COLO829 (cell line): ENCODE measurements at places on chromosomes 1 and 21.

DNA sequence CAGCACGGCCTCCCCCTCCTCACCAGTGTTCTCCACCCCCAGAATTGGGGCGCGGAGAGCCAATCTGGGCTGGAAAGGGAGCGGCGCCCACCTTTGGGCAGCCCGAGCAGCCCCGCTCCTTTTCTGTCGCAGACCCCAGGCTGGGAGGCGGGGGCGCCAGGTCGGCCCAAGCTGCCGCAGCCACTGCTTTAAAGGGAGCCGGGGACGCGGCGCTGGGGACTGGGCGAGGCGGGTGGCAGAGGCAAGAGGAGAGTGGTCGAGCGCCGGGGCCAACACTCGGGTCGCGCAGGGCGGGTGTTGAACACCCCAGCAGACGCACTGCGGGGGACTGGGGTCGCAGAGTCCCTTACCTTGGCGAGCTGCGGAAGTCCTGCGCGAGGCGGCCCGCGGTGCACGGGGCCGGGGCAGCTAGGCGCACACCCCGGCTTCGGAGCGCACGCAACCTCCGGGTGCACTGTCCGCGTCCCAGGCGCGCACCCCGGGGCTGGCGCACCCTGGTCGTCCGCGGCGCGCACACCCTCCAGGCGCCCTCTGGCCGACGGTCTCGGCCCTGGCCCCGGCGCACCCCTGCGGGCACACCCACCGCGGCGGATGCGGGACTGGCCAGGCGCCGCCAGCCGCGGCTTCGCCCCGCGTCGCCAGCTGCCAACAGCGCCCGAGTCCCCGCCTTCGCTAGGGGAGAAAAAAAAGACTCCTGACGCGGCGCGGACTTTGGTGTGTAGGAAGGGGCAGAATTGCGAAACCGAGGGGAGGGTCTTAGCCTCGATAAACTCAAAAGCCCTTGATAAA, at the start of gene KANK4:
KANK4 (minus strand) TSS at position 679 of the 789 bp plus-strand sequence. CDS start 37,870 bp downstream, outside the sequence.
- no peak for DNase-seq

DNA sequence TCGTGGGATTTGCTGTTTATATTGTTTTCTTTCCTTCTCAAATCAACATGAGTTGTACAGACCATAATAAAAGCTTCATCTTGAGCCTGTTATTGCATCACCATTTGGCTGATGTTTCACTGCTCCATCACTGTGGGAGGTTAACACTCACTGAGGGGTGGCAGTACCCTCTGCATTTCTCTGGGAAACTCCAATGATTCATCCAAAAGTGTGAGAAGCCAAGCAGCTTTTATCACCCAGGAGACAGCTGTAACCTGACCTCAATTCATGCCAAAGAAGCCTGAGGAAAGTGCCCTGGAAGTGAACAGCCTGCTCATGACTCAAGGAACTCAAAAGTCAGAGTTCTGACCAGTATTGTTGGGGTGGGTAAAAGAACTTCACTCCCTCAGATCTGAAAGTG, 84.1 kb downstream of the GPR88 start:
- peak; percentile 3 for DNase-seq

DNA sequence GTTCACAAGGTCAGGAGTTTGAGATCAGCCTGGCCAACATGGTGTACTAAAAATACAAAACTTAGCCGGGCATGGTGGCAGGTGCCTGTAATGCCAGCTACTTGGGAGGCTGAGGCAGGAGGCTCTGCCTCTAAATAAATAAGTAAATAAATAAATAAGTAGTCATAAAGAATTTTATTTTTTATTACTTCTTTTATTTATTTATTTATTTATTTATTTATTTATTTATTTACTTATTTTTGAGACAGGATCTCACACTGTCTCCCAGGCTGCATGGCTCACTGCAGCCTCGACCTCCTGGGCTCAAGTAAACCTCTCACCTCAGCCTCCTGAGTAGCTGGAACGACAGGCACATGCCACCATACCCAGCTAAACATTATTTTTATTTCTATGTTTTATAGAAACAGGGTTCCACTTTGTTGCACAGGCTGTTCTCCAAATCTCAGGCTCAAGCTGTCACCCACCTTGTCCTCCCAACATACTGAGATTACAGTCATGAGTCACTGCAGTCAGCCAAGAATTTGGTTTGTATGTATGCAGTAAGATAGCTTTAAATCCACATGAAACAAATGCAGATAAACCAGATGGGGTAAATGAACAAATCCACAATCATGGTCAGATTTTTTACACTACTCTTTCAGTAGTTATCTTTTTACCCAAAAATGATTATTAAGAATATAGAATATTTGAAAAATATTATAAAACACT, 523.3 kb upstream of the RGS18 start:
- no peak for DNase-seq

DNA sequence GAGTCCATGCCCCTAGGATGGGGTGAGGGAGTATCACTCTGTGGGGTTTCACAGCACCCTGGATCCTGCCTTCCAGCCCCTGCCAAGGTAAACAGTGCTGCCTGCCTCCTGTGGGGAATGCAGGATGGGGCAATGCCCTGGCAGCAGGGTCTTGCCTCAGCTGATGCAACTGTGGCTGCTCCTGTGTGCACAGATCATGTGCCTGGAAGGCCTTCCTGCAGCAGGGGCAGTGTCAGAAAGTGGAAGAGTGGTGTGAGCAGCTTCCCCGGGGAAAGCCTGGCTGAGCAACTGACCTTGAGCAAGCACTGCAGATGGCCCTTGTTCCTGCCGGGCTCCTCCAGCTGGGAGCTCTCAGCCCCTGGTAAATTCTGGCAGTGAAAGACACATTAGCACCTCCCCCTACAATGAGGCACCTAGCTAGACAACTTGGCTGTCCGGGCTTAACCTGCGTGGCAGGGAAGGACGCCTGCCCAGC, 9.9 kb downstream of the TOR3A start:
- DNase-seq: no peak

DNA sequence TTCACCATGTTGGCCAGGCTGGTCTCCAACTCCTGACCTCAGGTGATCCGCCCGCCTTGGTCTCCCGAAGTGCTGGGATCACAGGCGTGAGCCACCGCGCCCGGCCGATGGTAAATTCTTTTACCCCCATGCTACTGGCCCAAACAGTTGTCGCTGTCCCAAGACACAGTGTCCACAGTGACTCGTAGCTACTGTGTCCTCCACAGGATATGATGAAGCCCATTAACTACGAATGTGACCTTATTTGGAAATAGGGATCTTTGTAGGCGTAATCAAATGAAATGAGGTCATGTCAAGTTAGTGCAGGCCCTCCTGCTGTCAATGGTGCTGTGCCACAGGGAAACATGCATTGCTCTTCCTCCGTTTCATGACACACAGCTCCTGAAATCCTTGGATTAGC, 8.5 kb downstream of the FNDC10 start:
- DNase-seq: no peak

GRCh38 chr1:203601716-203602309, 24.8 kb upstream of the ATP2B4 start:
- no peak for DNase-seq

DNA sequence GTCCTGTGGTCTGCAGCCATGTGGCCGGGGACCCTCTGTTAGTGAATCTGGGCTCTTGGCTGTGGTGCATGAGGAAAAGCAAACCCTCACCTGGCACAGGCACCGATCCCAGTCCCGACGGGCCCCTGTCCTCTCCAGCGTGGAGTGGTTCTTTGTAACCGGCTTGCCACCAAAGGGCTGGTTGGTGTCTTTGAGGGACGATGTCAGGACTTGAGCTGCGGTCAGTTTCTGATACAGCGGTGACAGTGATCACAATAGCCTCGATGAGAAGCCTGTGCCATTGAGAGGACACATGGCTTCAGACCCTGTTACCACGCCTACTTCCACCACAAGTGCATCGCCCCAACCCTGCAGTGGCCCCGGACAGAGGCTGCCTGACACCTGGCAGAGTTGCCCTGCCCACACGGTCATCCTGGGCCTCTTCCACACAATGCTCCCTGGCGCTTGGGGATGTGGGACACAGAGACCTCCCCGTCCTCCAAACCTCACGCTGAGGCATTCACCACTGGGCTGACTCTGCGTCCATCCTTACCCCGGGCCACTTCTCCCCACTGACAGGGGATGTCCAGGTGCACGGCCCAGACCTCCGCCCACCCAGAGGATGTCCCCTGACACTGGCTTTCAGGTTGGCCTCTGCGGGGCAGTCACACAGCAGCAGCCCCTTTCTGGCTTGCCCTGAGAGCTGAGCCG, 18.8 kb upstream of the ACTRT2 start:
- no peak for DNase-seq

GRCh38 chr1:248714248-248714647, 11.7 kb upstream of the OR14I1 start:
- DNase-seq: no peak

DNA sequence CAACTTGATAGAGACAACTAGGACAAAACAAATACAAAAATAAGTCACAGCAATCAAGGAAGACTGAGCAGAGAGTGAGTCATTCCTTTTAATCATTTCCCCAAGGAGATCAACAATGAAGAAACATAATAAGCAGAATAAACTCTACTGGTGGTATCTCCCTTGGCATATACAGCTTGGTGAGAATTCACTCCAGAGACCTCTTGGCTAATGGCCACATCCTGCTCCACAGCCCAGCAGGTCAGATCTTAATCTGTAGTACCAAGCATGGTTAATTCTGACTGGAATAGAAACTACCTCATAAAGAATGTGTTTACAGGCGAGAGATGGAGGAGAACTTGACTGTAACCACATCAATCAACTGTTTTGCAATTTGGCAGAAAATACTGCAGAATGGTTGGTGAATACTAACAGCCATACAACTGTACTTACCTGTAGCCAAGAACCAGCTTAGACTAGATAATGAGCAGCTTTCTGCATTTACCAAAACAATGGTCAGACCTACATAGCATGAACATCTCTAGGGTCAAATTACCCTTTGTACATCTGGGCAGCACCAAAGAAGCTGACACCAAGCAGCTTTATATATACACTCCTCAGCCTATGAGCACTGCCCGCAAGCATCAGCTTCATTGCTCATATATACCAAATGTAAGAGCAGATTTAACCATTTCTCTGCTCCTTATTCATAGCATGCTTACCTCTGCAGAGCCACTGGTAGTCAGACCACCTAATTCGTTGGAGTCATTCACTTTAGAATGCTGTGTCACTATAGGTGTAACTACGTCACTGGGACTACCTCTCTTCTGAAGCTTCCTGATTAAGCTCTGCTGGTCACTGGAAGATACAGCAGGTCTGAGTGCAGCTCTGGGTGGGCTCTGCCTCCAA, 51.0 kb downstream of the KIAA0319L start:
- DNase-seq: peak; percentile 94

DNA sequence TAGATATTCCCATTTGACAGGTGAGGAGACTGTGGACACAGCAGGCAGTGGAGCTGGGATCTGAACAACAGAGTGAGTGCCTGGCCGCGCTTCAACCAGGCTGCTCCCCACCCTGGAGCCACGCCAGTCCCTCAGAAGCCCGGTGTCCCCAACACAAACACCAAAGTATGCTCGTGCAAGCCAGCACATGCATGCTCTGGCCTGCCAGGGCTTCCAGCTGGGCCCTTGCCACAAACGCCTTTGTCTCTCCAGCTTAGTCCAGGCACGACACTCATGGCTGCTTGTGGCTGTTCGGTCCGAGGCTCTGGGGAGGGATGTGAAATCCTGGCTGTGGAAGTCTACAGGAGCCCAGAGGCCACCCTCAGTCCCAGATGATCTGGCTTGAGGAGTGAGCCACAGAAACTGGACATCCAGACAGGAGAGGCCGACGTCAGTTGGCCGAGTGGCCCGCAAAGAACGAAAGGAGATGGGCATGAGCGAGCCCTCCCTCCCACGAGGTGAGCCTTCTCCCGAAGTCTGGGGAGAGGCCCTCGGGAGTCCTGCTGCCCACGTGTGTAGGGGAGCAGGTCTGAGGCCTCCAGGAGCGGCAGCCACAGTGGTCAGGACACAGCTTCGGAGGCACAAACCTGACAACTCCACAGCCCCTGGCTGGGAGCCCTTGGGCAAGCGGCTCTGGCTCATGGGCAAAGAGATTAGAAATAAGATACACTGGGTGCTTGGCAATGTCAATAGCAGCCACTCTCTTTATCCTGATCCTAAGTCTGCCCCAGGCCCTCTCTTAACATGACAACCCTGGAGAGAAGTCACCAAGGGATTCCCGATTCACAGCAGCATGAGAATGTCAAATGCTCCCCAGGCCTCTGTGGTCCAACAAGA, 117.1 kb upstream of the IFFO2 start:
- no peak for DNase-seq

DNA sequence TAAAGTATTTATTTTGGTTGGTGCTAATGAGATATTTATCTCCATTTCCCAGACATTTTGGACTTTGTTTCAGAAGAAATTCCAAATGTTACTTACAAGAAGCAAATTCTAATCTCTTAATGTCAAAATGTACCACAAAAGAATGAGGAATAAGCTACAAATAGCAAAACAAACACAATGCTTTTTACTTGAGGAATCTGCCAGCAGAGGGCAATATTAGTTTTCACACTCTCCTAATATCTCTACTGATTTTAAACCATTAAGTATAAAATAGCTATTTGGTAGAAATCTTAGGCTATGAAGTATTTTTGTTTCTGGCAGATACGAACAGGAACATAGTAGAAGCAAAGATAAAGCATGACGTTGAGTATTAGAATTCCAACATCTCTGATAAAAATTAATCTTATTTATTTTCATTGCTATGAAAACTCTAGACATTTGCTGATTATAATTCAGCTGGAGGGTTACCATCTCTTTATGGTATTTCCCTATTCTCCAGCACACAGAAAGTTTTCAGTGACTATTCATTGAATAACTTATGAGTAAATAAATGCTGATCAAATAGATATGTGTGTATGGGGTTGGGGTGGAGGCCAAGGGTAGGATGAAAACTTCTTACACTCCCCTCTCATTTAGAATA, 13.4 kb upstream of the HMCN1 start:
- no peak for DNase-seq

- DNase-seq: peak; percentile 17
These were observed 83.5 kb downstream of the SYF2 start for GRCh38 chr1:25148673-25149300.

DNA sequence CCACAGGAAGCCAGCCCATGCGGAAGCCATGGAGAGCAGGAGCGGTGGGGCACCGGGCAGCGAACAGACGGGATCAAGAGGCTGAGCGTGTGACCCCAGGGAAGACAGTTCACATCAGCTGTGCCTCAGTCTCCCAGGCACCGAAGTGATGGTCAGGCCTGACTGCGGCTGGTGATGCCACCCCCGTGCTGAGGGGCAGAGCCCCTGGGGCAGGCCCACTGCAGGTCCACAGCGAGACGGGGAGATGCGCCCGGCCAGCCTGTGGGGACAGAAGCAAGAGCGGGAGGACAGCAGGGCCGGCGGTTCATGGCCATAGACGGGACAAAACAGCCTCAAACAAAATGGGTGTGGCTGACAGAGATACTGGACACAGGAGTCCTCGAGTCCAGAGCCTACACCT, 93.8 kb downstream of the RIPK4 start:
- DNase-seq: no peak

DNA sequence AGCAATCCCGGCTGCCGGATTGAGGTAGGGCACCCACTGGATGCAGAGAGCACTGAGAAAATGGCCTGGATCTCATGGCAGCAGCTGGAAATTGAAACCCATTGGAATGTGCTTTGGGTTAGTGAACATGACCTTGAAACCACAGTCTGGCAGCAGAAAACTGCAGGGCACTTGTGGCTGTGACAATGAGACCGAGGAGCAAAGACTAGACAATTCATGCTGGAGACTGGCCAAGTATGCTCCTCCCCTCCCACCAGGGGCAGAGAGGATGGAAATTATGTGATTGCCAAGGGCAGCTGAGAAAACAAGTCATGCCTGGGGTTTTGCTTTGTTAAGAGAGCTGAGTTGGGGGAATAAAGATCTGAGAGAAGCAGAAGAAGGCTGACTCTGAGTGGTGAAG, 60.7 kb downstream of the ZNF697 start:
- DNase-seq: no peak
